ENCODE measurements at places on chromosomes 1 and 21.

DNA sequence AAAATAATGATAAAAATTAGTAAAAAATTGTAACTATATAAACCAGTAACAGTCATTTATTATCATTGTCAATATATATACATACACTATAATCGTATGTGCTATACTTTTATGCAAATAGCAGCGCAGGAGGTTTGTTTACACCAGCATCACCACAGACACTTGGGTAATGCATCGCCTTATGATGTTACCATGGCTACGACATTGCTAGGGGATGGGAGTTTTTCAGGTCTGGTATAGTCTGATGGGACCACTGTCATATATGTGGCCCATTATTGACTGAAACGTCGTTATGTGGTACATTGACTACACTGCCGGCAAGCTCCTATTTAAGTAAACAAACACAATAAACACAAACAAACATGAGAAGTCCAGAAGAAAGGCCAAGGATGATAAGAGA, 45.6 kb downstream of the KCNK1 start:
- no peak for DNase-seq

DNA sequence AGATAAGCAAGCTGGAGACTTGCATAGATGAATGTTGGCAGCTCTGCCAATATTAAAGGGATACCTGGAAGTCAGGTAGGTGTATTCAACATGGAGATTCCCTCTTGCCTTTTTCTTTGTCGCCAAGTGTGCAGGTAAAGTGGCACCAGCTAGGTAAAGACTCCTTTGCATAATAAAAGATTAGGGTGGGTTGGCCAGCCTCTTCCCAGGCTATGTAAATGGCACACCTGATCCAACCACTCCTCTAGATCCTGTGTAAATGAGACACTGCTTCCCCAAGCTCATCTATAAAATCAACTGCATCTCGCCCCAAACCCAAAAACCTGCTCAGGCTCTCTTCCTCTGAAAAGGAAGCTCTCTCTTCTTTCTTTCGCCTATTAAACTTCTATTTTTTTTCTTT, 100.8 kb upstream of the DSCAM start:
- DNase-seq = no peak

- no peak for DNase-seq
Observed at GRCh38 chr1:156384007-156384406, 15.0 kb downstream of the RHBG start.

GRCh38 chr21:46442938-46443337, 15.8 kb upstream of the DIP2A start:
- no peak for DNase-seq

- no peak for DNase-seq
Observed at GRCh38 chr1:32399843-32400242, 5.6 kb upstream of the BSDC1 start.

- DNase-seq = no peak
Observed at GRCh38 chr1:36728846-36729245, 246.1 kb upstream of the CSF3R start.

- no peak for DNase-seq
Observed at GRCh38 chr1:62229932-62230331, 35.3 kb downstream of the L1TD1 start.

DNA sequence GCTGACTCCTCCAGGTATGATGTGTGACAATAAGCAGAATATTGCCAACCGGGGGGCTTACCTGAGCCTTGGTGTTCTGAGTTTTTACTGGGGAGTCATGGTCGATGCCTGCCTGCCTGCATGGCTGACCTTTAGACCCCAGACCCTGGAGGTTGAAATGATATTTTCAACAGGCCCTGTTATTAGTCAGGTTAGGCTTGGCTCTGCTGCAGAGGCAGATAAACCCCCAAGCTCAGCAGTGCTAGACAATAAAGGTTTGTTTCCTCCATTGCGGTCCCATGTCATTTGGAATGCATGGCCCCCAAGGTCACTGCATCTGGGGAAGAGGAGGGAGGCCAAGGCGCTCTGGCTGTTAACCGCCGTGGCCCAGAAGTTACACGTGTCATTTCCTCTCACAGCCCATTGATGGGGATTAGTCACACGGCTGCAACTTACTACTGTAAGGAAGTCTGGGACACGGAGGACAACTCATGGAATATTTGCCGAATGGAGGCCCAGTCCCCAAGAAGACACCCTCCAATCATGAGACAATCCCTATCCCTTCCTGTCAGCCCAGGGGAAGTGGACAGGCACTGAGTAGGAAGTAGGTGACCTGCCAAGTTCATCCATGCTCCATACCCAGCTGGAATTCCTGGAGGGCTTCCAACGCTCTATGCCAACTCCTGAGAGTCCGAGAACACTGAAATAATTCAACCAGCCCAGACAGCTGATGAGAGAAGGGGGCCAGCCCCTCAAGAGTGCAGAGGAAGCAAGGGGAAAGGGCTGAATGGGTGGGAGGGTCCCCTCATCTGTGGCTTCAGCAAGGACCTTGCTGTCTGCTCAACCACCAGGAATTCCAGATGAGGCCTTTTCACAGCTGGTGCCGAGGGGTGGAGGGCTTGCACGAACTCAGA, 97.3 kb downstream of the TAS1R2 start:
- DNase-seq = no peak

DNA sequence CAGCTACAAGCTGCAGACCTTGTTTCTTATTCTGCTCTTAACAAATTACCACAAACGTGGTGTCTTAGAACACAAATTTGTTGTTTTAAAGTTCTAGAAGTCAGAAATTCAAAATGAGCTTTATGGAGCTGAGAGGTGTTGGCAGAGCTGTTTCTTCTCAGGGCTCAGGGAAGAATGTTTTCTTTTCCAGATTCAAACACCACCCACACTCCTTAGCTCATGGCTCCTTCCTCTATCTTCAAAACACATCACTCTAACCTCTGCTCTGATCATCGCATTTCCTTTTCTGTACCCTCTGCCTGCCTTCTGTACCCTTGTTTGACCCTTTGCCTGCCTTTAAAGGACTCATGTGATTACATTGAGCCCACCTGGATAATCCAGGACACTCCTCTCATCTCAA, 26.9 kb upstream of the ITLN1 start:
- DNase-seq = no peak

DNA sequence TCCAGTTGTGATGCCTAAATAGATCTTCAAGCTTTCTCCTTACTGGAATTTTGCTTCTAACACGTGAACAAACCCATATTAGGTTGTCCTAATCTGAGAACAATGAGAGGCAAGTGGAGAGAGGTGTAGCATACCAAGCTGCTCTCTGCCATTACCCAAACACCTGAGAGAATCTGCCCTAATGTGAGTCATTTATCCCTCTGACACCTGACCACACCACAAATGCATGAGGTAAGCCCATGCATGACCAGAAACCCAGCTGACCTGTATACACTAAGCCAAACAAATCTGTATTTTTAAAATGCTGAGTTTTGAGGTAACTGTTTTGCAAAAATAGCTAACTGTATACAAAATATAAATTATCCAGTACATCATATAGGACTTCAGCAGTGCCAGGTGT, 1458.1 kb upstream of the B3GALT2 start:
- DNase-seq = no peak

All from mesenchymal stem cell (in vitro differentiated cells and primary cell).